D341Med (cell line): ENCODE measurements at places on chromosomes 7 and 10.

DNA sequence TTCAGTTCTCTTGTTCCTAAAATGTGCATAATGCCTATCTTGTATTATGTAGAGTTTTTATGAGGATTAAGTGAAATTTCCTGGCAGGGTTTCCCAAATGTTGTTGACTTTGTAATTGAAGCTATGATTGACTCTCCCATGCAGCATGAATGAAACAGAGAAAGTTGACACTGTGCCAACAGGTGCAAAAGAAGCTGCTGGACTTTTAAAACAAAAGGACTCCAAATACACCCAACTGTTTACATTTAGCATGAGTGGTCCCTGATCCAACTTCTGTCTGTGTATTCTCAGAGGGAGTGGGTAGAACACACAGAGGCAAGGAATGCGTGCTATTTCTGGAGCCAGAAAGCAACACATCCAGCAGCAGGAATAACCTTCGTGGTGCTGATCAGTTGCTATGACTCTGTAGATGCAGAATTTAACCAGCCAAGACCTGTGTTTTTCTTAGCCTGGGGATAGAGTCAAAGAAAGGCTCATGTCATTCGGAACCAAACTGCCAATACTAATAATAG lies 14.4 kb upstream of the RBM20 start:
- DNase-seq: no peak

- no peak for DNase-seq
Observed at GRCh38 chr10:28600056-28600455, 67.1 kb downstream of the WAC start.

DNA sequence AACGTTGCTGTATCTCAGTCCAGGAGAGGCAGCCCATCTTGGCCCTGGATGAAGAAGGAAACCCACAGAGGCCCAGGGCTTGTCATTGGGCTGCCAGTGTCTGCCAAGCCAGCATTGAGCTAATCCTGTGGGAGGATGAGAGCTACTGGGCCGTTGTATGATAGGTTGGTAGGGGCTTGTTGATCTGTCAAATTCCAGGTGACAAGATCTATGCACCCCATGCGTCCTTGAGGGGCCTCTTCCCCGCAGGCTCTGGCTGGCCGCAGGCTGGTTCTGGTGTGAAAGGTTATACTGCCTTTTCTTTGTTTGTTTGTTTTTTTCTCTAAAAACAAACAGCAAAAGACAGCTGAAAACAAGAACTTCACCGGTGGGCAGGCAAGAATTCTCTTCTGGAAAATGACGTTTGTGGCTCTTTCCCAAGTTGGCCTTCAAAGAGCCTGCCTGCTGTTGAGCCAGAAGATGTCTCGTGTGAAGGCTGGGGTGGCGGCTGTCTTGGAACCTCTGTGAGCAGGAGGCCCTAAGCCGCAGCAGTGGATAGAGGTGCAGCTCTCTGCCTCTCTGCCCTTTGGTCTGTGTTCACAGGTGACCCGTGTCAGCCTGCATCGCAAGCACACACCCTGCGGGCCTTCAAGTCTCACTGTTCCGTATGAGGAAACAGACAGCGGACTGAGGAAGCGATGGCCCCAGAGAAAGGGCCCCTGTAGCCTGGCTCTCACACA lies 23.3 kb downstream of the CYP17A1 start:
- no peak for DNase-seq

DNA sequence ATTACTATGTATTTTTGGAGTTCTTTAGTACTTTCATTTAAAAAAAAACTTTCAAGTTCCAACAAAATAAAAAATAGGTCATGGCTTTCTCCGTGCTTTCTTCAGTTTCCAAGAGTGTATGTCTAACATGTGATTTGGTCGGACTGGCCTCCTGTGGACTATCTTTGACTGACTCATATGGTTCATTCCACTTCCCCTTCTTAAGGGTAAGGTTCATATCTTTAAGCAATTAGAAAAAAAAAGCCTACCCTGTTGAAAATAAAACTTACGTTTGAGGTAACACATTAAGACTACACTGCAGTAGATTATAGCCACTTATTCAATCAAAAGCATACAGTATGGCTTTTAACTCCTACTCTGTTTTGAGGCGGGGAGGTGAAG lies 112.8 kb upstream of the AHR start:
- DNase-seq: no peak

- DNase-seq: no peak
Observed at GRCh38 chr7:18201350-18201749, 173.7 kb upstream of the PRPS1L1 start.

DNA sequence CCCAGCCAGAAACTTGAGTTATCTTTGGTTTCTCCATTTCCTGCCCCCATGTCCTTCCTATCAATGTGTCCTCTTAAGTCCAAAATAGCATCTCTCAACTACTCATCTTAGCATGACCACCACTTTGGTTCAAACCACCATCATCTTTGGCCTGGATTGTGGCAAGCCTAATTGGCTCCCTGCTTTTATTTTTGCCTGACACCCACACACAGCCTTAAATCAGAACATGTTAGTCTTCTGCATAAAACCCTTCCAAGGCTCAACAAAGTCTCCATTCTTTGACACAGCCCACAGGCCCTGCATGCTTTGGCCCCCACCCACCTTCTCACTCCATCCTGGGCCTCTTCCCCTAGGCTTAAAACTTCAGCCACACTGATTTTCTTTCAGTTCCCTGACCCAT lies 2.0 kb upstream of the TSPAN14 start:
- no peak for DNase-seq

DNA sequence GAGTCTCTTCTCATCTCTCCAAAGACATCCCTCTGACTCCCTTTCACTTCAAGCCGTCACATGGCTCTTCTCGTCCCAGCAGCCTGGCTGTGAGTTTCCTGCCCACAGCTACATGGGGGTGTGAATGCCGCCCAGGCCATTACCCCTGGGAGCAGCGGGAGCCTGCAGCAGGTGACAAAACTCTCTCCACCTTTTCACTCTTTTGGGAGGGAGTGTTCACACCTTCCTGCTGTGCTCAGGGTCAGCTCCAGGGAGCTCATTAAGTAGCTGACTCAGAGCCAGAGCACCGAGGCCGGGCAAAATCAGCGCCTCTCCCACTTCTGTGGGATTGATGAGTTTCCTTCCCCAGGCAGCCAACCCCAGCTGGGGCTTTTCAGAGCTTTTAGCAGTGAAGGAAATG lies 271.3 kb downstream of the TYW1 start:
- peak; percentile 14 for DNase-seq
